NCI-H1417 treated with DMSO at 0.1 percent for 48 hours (cell line): ENCODE measurements at places on chromosomes 5 and 9.

- DNase-seq = no peak
Observed at GRCh38 chr5:55582256-55582655, 47.5 kb upstream of the PLPP1 start.

DNA sequence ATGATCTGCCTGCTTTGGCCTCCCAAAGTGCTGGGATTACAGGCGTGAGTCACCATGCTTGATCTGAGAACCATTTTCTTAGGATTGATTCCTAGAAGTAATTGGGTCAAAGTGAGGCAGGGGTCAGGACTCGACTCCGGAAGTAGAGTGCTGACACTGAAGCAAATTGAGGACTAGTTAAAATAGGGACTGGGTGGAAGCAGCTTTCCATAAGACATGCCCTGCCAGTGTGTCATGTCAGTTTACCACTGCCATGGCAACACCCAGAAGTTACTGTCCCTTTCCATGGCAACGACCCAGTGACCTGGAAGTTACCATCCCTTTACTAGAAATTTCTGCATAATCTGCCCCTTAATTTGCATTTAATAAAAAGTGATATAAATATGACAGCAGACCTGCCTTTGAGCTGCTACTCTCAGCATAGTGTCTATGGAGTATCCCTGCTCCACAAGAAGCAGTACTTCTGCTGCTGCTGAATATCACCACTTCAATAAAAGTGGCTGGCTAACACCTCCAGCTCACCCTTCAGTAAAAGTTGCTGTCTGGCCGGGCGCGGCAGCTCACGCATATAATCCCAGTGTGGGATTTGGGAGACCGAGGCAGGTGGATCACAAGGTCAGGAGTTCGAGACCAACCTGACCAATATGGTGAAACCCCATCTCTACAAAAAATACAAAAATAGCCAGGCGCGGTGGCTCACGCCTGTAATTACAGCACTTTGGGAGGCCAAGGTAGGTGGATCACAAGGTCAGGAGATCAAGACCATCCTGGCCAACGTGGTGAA, 47.8 kb upstream of the JADE2 start:
- DNase-seq = no peak

GRCh38 chr5:87243161-87243844, 24.4 kb upstream of the RASA1 start:
- no peak for DNase-seq

- DNase-seq = no peak
Observed at GRCh38 chr5:170496662-170497028, 7.2 kb upstream of the KCNIP1 start.

- DNase-seq = no peak
Observed at GRCh38 chr9:13508681-13509080, 229.2 kb upstream of the MPDZ start.

DNA sequence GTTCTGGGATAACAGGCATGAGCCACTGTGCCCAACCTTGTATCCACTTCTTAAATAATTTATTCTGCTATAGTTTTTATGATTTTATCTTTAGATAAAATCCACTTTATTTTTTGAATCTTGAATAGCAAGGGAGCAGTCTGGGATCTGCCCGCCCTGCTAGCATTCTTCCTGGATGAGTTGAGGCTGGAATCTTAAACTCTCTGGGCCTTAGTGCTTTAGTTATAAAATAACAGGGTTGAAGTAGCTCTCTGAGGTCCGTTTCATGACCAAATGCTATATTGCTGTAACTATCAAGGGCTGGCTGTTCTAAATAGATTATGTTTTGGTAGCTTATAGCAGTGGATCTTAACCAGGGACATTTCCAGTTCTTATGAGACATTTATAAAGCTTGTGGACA, 20.8 kb downstream of the ACER2 start:
- no peak for DNase-seq

DNA sequence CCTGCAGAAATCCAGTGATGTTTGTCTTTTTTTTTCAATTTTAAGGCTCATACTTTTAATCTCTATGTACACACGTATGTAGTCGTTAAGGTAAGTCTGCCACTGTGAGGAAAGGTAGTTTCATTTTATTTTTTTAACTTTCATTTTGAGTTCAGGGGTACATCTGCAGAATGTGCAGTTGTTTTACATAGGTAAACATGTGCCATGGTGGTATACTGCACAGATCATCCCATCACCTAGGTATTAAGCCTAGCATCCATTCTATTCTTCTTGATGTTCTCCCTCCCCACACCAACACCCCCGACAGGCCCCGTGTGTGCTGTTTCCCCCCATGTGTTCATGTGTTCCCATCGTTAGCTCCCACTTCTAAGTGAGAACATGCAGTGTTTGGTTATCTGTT, 19.7 kb downstream of the MUSK start:
- no peak for DNase-seq

DNA sequence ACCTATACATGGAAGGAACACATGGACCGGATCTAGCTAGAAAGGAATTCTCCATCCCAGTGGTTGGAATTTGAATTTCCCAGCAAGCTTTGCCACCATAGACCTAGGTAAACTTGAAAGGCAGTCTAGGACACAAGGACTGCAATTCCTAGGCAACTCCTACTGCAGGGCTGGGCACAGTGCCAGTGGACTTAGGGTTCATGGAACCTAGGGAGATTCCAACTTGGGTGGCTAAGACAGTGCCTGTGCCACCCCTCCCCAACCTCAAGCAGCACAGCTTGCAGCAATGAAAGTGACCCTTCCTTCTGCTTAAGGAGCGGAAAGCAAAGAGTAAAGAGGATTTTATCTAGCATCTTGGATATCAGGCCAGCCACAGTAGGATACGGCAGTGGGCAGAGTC, 663.3 kb downstream of the ELAVL2 start:
- no peak for DNase-seq

GRCh38 chr5:72615061-72615460, 107.9 kb upstream of the ZNF366 start:
- DNase-seq = no peak

DNA sequence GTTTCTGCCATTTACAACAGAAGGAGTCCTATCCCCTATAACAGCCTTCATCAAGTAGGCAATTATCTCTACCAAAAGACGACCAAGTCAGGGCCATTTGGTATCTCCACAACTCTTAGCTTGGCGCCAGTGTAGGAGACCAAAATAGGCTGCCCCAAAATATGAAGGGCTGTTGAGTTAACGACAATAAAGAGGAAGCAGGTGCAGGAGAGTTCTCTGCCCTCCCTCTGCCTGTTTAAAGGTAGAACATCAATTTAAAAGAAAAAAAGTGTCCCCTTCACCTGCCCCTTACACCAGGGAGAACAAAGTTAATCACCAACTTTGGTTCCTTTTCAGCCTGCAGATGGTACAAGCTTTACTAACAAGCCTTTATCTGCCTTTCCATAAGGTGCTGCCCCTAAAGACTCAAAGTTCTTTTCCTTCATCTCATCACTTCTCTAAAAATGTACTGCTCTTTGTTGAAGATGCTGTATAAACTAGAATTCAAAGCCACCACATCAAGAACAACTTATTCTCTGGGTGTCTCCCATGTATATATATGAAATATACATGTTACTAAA, 33.3 kb downstream of the PPP1R2B start:
- no peak for DNase-seq

- no peak for DNase-seq
Observed at GRCh38 chr9:120510816-120511215, 69.2 kb downstream of the CDK5RAP2 start.

- no peak for DNase-seq
Observed at GRCh38 chr5:67292201-67292940, 95.8 kb upstream of the CD180 start.

DNA sequence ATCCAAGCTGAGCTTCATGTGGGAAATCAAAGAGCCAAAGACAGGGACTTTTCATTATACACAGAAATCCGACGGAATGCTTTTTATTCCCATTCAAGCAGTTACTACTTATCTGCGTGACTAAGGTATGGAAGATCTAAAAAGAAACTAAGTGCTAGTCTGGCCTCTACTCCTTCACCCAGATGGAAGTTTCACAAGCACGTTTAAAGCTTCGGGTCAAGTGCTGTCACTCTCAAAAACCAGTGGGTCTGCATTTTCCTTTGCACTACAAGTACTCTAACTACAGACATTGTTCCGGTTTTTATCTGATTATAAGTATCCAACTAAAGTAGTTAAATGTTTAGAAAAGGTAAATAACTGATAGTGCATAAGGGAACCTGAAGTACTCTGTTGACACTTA, 13.7 kb upstream of the MTAP start:
- no peak for DNase-seq

GRCh38 chr5:150126921-150127265, 28.8 kb downstream of the PDGFRB start:
- DNase-seq = no peak

DNA sequence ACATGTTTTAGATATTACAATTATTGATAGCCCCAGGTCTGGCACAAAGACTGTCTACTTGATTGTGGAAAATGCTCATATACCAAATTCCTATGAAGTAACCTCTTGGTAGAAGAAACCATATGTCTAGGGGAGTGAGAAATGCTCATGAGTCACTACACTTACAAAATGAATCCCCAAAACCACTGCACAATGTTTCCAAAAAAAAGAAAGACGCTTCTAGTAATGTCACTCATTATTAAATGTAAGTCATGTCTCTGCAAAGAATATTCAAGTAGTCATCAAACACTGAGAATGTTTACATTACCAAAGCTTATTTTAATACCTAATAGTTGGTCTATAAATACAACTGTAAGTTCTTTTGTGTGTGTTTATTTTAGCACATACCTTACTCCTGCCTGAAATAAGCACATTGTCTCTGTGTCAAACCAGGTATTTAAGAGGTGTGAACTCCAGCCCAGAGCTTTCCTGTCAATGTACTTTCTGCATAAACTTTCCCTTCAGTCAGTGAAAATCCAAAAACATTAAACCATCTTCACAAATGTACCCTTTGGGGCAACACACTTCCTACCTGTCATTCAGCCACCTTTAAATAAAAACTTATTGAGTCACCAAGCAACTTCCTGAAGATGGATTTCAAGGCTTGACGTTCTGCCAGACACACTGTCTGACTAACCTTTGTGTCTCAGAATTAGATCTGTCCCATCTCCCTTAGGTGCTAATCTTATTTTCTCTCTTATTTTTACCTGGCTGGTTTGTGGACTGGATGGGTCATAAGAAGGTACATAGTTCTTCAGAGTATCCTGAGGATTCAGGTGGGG, 194.0 kb downstream of the NFIB start:
- no peak for DNase-seq

DNA sequence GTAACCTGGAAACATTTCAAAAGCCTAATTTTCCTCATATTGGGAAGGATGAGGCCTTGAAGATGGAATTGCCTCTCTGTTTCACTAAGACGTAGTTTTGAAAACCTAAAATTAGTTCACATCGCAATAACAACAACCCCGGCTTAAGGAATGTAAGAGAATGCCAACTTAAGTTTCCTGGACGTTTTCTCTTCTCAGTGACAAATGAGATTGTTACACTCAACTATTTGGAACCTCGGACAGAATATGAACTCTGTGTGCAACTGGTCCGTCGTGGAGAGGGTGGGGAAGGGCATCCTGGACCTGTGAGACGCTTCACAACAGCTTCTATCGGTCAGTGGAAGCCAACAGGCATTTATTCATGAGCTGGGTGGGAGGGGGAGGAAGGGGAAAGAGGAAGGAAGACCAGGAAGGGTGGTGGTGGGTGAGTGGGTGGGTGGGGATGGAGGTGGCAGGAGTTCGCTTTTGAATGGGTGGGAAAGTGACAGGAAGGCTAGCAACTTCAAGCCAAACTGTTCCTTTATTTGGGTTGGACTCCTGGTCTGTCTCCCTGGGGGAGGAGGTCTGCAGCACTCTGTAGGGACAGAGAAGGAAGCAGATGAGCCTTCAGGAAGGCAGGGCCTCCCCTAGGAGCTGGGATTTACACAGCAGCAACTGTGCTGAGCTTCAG, 83.4 kb downstream of the TEK start:
- no peak for DNase-seq

- DNase-seq = no peak
Observed at GRCh38 chr9:15180124-15180523, 126.9 kb downstream of the TTC39B start.

DNA sequence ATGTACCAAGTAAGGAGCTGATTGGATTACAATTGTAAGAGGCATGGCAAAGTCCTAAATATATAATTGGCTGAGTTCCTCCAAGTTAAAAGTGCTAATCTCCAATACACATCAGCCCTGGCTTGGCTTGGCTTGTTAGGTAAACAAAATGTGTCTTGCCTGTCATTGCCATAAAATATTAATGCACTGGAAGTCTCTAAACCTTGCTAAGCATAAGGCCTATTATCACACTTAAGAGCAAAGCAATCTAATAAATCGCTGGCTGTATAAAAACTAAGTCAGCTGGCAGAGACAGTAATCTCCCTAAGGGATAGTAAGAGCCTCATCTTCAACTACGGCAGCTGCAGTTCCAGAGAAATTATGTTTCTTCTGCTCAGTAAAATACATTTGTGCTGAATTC, 418.6 kb upstream of the GRAMD2B start:
- no peak for DNase-seq

DNA sequence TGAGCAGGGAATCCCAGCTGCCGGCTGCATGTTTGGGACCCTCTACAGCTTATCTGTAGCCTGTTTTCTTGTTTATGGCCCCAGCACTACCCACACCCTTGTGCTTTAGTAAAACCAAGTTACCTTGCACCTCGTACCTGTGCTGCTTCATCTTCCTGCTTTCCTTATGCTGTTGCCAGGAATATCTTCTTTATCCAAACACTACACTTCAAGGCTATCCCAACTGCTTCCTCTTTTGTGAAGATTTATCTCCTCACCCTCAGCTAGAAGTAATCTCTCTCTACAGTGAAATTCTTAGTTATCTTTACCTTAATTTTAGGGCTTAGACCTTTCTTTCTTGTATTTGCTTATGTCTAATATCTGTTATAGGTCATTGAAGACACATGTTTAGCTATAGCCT, 171.1 kb downstream of the KDM4C start:
- DNase-seq = no peak

DNA sequence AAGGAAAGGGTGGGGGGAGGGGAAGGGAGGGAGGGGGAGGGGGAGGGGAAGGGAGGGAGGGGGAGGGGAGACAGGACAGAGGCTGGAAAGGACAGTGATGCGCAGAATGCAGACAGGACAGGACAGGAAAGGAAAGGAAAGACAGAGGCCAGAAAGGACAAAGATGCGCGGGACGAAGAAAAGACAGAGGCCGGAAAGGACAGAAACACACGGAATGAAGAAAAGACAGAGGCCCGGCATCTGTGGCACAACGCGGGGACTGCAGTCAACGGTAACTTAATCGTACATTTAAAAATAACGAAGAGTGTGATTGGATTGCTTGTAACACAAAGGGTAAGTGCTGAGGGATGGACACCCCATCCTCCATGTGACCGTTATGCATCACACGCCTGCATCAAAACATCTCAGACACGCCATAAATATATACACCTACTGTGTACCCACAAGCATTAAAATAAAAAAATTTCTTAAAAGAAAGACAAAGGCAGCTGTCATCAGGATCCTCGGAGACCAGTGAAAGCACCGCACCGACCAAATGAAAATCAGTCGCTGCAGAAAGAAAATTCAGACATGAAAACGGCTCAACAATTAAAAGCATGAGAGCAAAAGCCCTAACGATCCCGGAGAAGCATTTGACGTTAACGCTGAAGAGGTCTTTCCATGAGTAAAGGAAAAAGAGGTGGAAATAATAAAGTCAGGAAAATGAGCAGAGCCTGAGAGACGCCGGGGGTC, 52.9 kb upstream of the EXOC3 start:
- DNase-seq = no peak
